ENCODE measurements at places on chromosomes 1 and 21.

DNA sequence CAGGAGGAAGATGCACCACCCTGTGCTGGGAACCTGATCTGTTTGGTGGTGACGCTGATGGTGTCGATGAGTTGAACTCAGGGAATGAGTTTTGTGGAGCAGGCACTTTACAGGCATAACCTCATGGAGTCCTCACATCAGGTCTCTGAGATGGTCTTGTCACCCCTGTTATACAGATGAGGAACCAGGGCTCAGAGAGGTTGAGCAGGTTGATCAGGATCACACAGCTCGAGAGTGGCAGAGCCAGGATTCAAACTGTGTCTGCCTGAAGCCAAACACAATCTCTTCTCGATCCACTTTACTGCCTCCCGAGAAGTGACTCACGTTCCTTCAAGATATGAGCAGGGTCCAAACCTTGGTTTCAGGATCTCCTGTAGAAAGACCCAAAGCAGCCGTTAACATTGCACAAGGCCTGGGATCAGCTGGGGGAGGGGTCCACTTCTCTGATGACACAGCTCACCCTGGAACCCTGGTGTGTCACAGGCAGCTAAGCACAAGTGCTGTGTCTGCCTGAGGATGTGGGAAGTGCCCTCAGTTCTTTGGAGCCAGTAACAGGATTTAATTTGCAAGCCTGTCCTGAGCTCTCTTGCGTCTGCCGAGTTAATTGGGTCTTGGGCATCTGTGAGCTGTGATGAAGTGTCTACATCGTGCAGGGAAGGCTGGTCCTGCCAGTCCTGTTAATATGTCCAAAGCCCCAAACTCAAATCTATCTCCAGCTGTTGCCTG lies 65.4 kb upstream of the STUM start:
- DNase-seq = peak; percentile 58

- DNase-seq = peak; percentile 33
These were observed 59.9 kb upstream of the CACNA1E start for GRCh38 chr1:181423301-181423918.

GRCh38 chr1:31300193-31300592 lies 3.4 kb downstream of the ZCCHC17 start:
- no peak for DNase-seq

DNA sequence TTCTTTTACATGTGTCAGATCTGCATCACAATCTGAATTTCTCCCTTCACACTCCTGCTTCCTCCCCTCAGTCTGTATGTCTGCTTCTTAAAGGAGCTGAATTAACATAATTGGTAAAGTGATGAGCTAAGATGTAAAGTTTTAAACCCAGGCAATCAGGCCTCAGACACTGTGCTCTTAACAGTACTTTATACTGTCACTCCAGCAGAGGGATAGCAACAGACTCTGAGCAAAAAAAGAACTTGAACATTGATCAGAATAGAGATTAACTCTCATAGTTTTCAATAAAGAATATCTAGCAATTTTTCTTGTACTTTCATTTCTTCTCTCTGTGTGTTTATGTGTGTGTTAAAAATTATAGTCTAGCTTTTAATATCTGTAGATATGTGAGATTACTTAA lies 110.3 kb downstream of the DUSP10 start:
- no peak for DNase-seq

- no peak for DNase-seq
These were observed 56.3 kb upstream of the COA6 start for GRCh38 chr1:234316937-234317336.

GRCh38 chr1:89575207-89575606 lies 50.6 kb downstream of the LRRC8B start:
- no peak for DNase-seq

- no peak for DNase-seq
These were observed 2.3 kb downstream of the UMODL1 start for GRCh38 chr21:42073145-42074099.

GRCh38 chr1:150072959-150073358 lies 5.4 kb downstream of the VPS45 start:
- no peak for DNase-seq

GRCh38 chr1:54259546-54260140 lies 59.7 kb downstream of the MRPL37 start:
- DNase-seq = no peak

DNA sequence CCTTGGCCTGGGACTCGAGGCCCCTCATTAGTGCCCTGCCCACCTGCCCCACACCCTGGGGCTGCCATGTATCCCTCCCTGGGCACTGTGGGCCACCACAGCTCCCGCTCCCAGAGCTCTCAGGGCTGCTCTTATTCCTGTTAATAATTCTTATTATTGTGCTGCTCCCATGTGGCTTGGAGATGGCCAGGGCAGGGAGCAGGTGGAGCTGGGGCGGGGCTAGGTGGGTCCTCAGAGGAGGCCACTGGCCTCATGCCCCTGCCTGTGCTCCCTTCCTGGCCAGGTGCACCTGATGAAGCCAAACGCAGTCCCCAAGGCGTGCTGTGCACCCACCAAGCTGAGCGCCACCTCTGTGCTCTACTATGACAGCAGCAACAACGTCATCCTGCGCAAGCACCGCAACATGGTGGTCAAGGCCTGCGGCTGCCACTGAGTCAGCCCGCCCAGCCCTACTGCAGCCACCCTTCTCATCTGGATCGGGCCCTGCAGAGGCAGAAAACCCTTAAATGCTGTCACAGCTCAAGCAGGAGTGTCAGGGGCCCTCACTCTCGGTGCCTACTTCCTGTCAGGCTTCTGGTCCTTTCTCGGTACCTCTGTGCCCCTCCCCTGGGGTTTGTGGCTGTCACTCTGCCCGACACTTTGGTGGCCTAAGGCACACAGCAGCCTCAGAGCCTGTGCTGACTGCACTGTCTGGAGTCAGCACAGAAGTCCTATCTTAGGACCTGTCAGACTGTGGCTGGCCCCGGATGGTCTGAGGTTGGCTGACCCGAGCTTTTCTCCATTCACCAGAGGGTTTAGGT lies 34.1 kb downstream of the BMP8A start:
- DNase-seq = no peak

GRCh38 chr1:230818367-230818766 lies 50.0 kb downstream of the C1orf198 start:
- DNase-seq = no peak

DNA sequence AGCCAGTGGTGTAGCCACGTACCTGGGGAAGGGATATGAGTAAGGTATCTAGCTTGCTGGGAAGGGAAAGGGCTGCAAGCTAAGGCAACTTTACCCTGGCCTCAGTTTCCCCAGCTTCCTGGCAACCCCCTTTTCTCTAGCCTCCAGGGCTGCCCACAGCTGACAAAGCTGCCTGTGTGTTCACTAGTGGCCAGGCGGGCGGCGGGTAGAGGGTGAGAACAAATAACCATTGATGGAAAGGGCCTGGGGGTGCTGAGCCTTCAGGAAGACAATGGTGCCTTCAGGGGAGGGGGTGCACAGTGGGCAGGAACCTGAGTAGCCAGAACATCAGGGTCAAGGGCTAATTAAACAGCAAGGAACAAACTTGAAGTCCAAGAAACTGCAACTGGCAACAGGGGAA lies 6.1 kb downstream of the CERS2 start:
- no peak for DNase-seq

DNA sequence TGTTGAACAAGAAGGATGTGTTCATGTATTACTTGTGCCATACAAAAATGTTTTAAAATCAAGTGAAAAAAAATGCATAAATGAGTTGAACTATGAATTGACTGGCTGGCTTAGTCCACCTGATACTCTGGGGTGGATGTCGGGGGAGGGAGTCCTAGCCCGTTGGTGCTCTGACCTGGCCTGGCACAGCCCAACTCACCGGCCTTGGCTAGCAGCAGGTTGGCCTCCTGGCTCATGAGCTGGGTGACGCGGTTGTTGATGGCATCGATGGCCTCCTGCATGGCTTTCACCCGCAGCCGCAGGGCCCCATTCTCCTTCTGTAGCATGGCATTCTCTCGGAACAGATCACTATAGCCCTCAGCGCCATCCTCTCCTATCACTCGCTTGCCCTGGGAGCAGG lies 21.6 kb downstream of the KIF21B start:
- DNase-seq = no peak

GRCh38 chr1:219755234-219755633 lies 142.3 kb upstream of the ZC3H11B start:
- no peak for DNase-seq

DNA sequence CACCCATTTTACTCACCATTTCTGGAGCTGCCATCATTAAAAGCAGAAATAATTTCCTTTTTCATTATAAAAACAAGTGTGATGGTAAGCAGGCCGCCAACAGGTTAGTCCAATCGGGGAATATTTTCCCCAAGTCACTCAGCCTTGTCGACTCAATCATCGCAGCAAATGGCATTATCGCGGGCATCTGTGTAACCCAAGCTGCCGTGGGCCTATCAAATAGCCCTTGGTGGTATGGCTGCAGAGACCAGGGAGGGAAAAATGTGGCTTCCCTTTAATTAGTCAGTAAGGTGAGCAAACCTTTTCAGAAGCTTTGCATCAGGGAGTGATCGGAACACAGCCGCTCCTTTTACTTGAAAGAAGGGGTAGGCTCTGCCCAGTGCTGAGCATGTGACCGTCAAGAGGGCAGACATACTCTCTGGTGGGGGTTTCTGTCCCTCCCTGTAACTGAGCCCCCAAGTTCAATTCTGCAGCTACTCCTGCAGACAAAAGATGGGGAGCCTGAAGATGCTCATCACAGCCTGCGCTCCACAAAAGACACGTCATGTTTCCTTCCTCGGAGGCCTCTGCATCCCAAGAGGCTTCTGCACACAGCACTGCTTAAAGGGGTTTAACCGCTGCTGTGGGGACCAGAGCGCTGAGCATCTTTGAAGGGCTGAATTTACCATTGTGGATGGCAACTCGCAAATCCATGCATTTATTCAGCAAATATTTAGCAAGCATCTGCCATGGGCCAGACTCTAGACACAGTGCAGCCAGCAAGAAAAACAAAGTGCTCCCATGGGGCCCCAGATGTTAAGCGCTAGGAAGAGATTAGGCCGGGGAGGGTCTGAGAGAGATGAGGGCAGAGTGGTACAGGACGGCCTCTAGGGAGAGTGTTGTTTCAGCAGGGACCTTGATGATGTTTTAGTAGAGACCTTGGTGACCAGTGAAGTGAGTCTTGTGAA lies 1.2 kb upstream of the TMPRSS3 start:
- no peak for DNase-seq

- DNase-seq = no peak
These were observed 49.2 kb downstream of the FH start for GRCh38 chr1:241470361-241470760.

- DNase-seq = no peak
These were observed 19.3 kb upstream of the RUNX3 start for GRCh38 chr1:24949331-24949881.

DNA sequence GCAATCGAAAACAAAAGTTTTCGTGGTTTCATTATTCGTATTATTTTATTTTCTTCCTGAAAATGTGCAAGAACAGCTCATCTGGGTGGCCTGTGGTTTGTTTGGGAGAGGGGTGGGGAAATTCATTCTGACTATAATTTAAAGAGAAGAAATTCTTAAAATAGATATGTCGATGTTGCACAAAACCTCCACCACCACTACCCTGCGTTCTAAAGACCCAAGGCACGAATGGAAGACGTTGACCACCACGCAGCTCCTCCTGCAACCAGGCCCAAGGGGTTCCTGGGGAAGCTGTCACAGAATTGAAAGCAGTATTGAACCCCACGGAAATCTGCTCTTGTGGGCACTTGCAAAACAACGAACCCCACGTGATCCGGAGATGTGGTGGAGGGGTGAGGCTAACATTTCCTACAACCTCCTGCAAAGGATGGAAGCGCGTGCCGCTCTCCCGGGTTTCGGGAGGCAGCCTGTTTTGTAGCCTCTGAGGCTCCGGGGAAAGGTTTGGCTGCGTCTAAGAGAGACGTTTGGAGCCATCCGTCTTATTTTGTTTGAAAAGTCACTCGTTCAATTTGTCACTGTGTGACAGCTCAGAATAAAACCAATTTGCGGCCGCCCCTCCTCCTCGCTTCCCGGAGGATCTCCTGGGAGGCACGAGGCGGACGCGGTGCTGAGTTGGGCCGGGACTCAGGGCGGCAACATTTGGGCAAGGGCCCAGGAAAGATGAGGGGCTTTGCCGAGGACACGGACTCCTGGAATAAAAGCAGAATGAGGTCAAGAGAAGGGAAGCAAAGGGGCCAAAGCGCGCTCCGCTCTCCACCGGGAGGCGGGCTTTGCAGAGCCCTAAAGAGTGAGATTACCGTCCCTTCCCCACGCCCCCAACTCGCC lies 810 bp upstream of the HLX start:
- DNase-seq = peak; percentile 30

DNA sequence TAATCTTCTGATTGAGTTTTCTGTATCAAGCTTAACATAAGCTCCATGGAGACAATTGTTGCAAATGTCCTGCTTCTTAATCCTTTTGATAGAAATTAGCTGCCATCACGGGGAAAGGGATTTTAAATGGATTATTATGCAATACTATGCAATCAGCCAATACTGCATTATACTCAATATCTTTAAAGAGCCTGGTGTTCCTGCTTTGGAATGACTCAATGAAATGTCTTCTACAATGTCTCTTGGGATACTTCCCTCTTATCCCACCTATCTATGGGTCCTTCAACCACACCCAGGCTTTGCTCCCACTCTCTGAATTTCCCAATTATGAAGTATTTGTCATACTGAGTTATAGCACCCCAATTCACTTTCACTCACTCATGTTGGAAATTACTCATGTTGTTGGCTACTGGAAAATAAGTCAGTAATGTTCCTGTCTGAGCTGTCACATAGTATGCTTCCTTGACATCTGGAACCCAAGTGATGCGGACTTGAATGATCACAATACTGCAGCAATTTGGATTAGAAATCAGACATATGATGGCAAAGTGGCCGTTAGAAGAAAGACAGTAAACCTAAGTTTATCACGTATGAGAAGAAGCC lies 85.0 kb downstream of the TPR start:
- DNase-seq = no peak

- DNase-seq = peak; percentile 71
These were observed 185.3 kb downstream of the AK5 start for GRCh38 chr1:77467021-77467595.

DNA sequence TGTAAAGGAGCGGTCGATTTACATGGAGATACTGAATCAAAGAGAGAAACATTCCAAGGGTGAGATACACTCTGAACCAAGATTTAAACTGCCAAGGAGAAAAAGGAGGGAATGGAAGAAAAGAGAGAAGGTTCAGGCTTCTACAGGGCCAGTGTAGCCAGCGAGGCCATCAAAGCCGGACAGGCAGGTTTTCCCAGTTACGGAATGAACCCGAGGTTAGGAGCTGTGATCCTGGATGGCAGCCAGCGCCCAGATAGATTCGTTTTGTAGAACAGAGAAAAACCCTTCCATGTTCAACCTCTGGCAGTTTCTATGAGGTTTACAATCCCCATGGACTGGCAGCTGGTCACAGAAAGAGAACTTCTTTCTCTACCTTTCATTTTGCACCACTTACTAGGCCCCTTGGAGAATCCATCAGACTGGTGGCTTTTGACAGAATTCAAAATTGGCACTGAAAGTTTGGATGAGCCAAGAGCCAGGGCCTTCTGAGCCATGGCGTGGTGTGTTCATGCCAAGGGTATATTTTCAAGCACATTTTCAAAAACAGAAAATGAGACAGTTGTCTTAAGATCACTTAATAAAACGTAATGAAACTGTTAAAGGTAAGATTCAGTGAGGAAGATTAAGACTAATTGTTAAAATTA lies 171.5 kb downstream of the RUNX1 start:
- DNase-seq = peak; percentile 76

- DNase-seq = no peak
These were observed 52.9 kb downstream of the L1TD1 start for GRCh38 chr1:62247391-62248168.
